Right lobe of liver (tissue), 6 donors: ENCODE measurements at places on chromosomes 12 and 14.
A peak's percentile ranks its signal among the peaks of the same experiment; 100 is the strongest.

- no peak for DNase-seq
Measured at GRCh38 chr14:64857979-64858744, 21.5 kb downstream of the SPTB start.

- DNase-seq, result no peak
Measured at GRCh38 chr12:82448911-82449578, 90.7 kb downstream of the METTL25 start.

GRCh38 chr12:62963486-62964041, 28.6 kb upstream of the PPM1H start:
- DNase-seq, result no peak

DNA sequence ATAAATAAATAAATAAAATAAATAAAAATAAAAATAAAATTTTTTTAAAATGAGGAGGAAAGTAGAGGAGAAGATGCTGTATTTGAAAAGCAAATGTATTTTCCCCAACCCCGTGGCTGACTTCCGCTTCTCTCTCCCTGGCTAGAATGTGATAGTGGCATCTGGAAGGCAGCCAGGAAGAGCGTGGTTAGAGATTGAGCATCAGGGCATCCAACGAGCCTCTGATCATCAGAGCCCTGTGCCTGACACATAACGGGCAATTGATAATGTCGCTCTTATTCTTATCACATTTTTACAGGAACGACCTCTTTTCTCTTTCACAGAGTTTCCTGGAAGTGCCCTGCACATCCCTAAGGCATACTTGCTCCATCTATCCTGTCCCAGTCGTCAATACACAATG, 496.9 kb upstream of the TMEM132C start:
- no peak for DNase-seq

DNA sequence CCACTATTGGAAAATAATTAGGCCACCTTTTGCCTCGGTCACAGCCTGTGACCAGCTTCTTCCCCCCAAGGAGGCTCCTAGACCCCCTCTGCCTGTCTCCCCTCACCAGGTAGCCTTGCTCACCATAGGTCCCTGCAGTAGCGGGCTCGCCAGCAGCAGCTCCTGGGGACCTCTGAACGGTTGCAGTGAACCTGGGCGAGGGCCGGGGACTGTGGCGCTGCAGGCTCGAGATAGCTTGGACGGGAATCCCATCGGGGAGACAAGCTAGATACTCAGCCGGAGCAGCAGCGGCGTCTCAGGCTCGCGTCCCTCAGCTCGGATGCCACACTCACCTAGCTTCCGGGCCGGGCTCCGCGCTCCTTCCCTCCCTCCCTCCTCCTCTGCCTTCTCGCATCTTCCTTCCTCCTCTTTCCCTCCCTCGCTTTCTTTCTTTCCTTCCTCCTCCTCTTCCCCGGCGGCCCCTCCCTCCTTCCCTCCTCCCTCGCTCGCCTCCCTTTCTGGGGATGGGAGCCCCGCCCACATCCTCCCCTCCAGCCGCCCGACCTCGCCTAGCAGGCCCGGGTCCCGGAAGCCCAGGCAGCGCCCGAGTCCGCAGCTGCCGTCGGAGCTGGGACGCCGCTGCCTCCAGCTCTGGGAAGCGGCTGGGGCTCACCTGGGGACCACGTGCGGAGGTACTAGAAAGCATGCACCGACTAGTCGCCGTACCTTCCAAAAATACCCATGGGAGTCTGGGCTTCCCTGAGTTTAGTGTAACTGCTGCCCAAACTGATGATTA, at the start of gene BMP4:
BMP4 (minus strand) TSS at position 399 of the 775 bp plus-strand sequence. CDS start 4,603 bp downstream, outside the sequence.
- DNase-seq, result peak; percentile 64

- DNase-seq, result no peak
Measured at GRCh38 chr14:57060276-57060955, 208.3 kb downstream of the EXOC5 start.

GRCh38 chr12:56282030-56282429, 15.3 kb downstream of the COQ10A start:
- no peak for DNase-seq

- DNase-seq, result no peak
Measured at GRCh38 chr14:57182760-57183503, 85.8 kb downstream of the EXOC5 start.

- no peak for DNase-seq
Measured at GRCh38 chr12:127670294-127670693, 596.7 kb upstream of the TMEM132C start.

GRCh38 chr12:94263011-94263811, 114.8 kb downstream of the PLXNC1 start:
- no peak for DNase-seq

GRCh38 chr14:70677341-70677740, 35.6 kb downstream of the TTC9 start:
- DNase-seq, result no peak

GRCh38 chr12:121776190-121777098, 17.0 kb downstream of the RHOF start:
- peak; percentile 84 for DNase-seq

- DNase-seq, result no peak
Measured at GRCh38 chr12:87157791-87158190, 871.4 kb downstream of the C12orf50 start.

DNA sequence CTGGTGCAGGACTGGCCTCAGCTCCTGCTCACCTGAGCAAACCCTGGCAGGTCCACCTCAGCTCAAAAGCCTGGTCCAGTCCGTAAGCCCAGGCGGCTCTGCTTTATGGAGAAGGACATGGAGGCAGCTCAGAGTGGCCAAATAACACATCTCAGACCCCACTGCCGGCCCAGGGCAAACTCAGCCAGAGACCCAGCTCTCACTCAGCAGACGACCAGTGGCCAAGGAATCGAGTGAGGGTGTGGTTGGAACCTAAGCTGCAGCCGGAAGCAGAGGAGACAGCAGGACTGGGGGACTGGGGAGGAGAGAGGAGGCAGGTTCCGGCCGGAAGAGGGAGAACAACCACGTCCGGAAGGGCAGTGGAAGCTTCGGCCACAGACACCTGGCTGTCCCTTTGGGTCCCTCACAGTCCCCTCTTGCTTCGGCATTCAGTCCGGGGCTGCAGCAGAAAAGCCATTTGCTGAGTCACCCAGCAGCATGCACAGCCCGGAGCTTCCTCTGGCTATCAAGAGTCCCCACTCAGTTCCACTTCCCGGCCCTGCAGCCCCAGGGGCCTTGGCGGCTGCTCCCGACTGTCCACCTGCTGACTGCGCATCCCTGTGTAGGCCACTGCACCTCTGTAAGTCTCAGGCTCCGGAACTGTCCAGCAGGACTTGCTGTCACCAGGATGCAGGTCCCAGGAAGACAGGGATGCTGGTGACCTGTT, 104.0 kb downstream of the CALM1 start:
- peak; percentile 42 for DNase-seq

- DNase-seq, result no peak
Measured at GRCh38 chr12:75684678-75685616, 173.5 kb upstream of the KRR1 start.

DNA sequence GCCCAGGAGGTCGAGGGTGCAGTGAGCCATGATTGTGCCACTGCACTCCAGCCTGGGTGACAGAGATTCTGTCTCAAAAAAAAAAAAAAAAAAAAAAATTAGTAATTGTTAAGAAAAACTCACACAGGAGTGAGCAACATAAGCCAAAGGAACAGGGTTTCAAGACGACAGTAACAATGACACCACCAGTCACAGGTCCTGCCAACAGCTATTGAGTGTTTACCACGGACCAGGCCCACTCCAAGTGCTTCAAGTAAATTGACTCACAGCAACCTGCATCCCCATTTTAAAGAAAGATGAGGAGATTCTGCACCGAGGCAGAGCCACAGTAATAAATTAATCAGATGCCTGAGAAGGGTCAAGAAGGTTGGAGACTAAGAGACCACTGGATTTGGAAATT, 194.5 kb downstream of the DPF3 start:
- DNase-seq, result no peak

- no peak for DNase-seq
Measured at GRCh38 chr12:11408096-11408495, 12.7 kb upstream of the PRB2 start.

DNA sequence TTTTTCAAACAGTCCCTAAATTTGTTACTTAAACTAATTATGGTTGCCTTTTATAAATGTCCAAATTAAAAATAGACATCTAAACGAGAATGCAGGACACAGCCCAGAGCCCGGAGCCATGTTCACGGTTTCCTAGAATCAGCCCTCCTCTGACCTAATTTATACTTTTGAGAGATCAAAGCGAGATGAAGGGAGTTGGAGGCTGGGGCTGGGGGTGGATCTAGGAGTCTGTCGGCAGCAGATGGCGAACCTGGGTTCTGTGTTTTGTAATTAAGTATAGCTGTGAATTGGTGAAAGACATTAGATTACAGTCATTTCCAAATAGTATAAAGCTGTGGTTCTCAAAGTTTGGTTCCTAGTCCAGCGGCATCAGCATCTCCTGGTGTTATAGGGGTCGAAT, 210.1 kb downstream of the SLC41A2 start:
- DNase-seq, result peak; percentile 35

- no peak for DNase-seq
Measured at GRCh38 chr12:39240587-39240986, 202.3 kb downstream of the KIF21A start.

DNA sequence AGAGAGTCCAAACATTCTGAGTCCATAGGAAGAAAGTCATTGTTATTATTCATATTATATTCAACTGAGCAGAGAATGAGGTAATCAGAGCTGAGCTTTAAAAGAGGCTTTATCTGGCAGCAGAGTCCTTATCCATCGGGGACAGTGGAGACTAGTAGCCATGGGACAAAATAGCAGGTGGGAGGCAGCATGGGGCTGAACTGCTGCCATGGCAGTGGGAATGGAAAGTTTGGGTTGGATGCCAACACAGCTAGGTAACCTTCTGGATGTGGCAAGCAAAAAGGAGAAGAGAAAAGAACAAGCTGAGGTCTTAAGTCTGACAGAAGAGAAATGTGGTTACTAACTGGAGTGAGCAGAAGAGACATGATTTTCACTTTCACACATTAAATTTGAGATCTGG, 71.0 kb upstream of the CDKN3 start:
- DNase-seq, result no peak

GRCh38 chr14:104563742-104564615, 15.6 kb upstream of the C14orf180 start:
- DNase-seq, result peak; percentile 80

GRCh38 chr12:188910-189621, 24.9 kb downstream of the SLC6A12 start:
- peak; percentile 62 for DNase-seq

- DNase-seq, result no peak
Measured at GRCh38 chr12:21456291-21456780, 18.9 kb downstream of the PYROXD1 start.

- DNase-seq, result no peak
Measured at GRCh38 chr12:86735072-86735471, 478.9 kb upstream of the MGAT4C start.

DNA sequence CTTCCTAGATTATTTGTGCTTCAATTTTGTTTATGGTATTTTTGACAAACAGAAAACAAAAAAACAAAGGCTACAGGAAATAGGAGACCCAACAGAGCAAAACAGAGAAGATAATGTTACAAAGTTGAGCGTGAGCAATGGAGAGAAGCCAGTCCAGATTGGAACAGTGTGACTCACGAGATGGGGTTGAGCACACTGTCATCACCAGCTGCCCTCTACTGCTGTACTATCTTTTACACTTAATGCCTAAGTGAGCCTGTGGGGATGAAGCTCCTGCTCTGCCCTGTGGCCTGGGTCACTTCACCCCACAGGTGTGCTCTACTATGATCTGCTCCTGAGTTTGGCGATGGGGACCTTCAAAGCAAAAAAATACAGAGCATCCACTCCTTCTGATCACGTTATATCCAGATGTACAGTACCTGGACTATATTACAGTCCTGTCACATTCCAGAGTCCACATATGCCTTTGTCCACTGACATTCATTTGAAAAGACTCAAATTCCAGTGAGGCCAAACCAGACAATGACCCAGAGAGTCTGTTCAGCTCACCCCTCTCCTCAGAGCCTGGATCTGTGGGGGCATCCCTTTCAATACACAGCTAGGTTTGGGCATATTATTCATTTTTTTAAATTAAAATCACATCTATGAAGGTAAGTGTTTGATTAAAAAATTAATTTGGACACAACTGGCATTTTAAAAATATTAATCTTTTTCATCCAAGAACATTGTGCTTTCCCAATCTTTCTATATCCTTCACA, 4.4 kb downstream of the IPO8 start:
- no peak for DNase-seq

DNA sequence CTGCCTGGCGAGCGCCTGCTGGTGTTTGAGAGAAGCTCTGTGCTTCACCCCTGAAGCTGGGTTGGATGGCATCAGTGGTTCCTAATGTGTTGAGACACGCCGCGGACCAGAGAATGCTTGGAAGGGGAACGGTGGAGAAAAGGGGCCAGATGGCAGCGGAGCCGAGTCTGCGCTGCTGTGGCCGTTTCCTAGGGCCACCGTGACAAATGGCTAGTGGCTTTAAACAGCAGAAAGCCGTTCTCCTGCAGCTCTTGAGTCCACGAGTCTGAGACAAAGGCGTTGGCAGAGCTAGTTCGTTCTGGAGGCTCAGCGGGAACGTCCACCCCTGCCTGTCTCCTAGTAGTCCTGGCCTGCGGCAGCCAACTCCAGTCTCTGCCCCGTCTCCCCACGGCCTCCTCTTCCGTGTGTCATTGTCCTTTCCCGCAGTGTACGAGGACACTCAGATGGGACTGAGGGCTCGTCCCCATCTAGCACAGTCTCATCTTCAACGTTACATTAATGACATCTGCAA, 103.6 kb downstream of the ADGRD1 start:
- DNase-seq, result no peak

DNA sequence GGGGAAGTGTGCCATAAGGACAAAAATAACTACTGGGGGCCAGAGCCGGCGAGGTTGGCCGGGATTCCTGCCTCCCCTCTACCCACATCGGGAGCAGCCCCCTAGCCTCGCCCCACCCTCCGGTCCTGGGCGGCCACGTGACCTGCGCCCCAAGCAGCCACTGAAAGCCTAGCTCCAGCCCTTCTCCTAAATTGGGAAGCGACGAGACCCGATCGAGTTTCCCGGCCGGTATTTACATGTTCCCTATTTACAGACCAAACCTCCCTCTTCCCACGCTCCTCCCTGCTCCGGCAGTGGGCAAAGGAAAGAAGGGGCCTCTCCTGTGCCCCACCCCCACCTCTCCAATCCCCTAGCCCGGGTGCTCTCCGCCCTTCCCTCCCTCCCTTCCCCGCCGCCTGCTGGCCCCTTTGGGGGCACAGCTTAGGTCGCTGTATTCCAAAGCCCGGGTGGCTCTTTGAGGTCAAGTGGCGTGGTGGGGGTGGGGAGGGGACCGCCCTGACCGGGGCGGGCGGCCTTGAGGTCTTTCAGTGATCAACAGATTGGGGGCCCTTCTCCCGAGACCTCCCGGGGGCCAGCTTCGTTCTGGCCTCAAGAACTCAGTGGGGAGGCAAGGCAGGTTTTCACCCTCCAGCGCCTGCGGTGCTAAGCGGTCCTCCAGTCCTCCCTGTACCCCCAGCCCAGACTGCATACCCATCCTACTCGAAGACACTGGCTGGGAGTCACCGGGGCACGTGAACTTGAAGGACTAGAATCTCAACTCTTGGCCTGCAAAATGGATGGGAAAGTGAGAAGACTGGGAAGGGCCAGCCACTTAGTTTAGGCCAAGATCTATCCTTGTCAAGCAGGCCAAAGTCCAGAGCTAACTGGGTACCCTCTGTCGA, 6.3 kb upstream of the CTDSP2 start:
- DNase-seq, result no peak
